Activated CD4-positive, alpha-beta T cell treated with anti-CD3 and anti-CD28 coated beads, Interleukin-2, amount 10 ng/mL, durations not matched to agents 24 days and 14 days (primary cell): ENCODE measurements at places on chromosomes 1 and 21. TPM values are rescaled to one million over a fixed set of nuclear protein-coding genes. Genes with fewer than 3 reads are reported as not detected.

- DNase-seq, result no peak
Observed at GRCh38 chr1:112711041-112711440, 4.1 kb downstream of the PPM1J start.

GRCh38 chr1:190067592-190067991 lies 410.1 kb downstream of the BRINP3 start:
- no peak for DNase-seq

DNA sequence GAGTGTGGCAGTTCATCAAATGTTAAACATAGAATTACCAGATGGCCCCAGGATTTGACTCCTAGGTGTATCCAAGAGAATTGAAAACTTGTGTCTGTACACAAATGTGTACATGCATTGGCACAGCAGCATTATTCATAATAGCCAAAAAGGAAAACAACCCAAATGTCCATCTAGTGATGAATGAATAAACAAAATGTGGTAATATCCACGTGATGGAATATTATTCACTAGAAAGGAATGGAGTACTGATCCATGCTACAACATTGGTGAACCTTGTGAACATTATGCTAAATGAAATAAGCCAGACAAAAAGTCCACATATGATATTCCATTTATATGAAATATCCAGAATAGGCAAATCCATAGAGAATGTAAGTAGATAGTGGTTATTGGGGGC lies 77.7 kb downstream of the RAVER2 start:
- peak; percentile 21 for DNase-seq

DNA sequence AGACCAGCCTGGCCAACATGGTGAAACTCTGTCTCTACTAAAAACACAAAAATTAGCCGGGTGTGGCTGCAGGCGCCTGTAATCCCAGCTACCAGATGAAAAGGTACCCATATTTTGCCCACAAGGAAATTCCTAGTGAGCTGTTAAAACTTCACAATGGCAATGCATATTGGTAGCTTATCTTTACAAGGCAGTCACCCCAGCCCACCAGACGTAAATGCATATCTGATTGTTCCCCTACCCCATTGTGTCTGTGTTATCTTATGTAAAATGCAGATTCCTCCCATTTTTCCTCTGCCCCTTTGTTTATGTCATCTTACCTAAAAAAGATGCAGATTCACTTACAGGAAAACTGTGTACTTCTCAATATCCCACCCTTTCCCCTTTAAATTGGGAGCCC lies 103.1 kb upstream of the SLC2A1 start:
- DNase-seq, result no peak

GRCh38 chr1:45765999-45766792 lies 15.7 kb upstream of the IPP start:
- DNase-seq, result no peak

- no peak for DNase-seq
Observed at GRCh38 chr1:235211517-235211916, 50.5 kb upstream of the RBM34 start.

DNA sequence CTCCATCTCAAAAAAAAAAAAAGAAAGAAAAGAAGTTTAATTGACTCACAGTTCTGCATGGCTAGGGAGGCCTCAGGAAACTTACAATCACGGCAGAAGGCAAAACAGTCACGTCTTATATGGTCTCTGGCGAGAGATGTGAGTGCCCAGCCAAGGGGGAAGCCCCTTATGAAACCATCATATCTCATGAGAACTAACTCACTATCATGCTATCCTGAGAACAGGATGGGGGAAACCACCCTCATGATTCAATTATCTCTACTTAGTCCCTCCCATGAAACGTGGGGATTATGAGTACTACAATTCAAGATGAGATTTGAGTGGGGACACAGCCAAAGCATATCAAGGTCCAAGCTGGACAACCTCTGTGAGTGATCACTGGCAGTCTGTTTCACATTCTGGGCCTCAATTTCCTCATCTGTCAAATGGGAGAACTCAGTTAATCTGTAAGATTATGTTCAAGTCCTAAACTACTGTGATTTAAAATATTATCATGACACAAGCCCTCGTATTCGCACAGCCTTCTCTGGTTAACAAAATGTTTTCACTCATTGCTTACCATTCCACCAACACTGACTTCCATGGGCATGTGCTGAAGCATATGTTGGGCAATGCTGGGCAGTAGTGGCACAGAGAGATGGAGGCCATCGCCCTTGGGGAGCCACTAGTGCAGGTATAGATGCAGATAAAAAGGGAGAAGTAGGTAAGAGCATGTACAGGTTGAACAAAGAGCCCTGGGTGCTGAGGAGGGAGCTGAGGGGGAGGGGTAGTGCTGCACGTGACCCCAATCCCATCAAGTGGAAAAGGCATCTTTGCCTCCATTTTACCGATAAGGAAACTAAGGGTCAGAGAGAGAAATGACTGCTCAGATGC lies 46.2 kb upstream of the SLC2A1 start:
- no peak for DNase-seq

The NOS1AP gene
- total RNA-seq, result 0.17 TPM in 1 of 2 replicates, not detected in the other

The SLC1A7 gene
- not detected in 2 replicates for total RNA-seq
